ENCODE measurements at places on chromosomes 6 and 20.

DNA sequence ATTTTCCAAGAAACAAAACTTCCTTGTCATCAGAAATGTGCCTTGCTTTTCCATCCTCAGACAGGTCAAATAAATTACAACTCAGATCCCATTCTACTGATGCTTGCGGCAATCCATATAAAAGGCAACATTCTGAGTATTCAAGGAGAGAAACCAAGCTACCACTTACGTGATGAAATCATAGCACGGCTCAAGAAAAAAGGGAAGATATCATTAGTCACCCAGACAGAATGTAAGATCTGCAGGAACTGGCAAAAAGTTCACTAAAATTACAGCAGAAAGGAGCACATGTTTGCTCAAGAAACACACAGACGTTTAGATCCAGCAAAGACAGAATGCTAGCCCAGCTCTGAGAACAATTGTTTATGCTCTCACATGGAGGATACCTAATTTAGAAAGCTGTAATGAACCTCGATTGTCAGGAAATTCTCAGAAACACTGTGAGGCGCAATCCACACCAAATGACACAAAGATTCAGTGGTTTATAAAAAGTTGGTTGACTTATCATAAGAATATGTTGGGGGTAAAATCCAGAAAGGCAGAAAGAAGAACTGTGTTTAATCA lies 304.2 kb downstream of the ADGRG6 start:
- DNase-seq, result no peak

- no peak for DNase-seq
Observed at GRCh38 chr20:57451431-57451794, 60.2 kb downstream of the RBM38 start.

DNA sequence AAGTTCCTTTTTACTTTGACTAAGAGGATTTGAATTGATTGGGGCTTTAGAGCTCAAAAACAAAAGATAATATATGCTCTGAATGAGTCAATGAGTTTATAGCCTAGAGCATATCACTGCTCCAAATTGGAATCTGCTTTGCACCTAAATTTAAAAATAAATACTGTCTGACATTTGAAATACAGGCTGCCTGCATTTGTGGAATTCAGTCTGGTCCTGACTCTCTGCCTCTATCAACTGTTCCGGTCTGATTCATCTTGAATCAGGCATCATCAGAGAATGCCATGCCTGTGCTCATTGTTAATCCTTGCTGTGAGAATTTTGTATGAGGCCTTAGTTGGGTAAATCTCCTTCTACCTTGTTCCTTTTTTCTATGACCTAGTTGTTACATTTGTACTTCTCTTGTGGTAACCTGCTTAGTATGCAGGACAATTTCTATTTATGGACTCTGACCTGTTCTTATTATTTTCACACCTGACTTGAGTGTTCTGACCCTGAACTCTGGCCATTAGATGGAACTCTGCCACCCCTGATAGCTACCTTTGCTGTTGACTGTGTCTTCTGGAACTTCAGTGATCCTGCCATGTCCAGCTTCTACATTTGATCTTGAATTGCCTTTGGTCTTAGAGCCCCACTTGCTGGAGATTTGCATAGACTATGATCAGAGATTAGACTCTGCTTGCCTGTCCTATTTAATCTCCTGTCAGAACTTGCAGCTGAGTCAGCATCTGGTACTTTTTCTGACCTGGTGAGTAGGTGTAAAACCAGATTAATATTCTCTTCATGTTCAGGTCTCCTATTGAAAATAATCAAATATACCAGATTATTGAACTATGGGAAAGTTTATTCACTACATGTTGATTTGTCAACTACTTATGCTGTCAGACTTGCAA lies 442.7 kb upstream of the HS3ST5 start:
- DNase-seq, result no peak

- no peak for DNase-seq
Observed at GRCh38 chr6:133626096-133626666, 262.7 kb upstream of the TCF21 start.

DNA sequence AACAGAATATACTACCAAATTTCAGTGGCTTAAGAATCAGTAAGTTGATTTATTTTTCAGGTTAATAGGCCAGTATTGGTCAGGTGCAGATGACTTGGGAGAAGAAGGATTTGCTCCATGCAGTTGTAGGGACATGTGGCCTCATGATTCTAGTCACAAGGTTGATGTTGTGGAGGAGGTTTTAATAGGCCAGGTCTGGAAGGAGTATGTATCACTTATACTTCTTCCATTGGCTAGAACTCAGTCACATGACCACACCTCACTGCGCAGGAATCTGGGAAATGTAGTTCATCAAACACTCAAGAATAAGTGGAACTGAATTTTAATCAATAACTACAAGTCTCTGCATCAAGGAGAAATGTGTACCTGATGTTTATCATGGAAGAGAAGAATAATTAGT lies 281.5 kb upstream of the QKI start:
- DNase-seq, result no peak

DNA sequence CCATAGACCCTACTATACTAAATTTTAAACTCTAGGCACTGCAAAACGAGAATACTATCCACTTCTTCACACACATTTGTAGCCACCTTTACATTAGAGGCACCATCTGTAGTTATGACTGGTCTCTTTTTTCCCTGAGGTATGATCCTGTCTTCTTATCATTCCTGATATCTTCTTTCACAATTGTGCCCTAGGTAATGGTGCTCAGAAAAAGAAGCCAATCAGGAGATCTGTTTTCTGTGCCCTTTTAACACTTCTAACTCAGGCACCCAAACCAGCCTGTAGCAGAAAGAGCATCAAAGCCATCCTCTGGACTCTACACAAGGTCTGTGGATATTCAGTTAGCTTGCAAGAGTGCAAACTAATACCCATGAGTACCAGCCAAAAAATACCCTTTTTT lies 149.7 kb upstream of the SGK1 start:
- DNase-seq, result no peak

DNA sequence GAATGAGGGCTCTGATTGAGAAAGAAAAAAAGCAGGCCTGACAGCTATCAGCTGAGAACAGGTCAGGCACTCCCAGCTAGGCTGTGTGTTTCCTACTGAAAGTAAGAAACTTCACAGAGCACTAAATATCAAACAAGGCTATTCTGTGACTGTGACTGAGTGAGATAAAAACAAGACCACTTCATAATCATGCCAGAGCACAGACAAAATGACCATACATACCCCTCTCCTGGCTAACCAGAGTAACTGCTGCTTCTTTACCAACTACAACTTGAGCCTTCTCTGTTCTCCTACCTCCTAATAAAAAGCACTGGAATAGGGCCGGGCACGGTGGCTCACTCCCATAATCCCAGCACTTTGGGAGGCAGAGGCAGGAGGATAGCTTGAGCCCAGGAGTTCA lies 6.8 kb upstream of the BTN1A1 start:
- DNase-seq, result no peak

- no peak for DNase-seq
Observed at GRCh38 chr6:106666282-106667021, 37.1 kb downstream of the QRSL1 start.

GRCh38 chr6:27775796-27776184 lies 136.4 kb downstream of the OR2B2 start:
- DNase-seq, result no peak

DNA sequence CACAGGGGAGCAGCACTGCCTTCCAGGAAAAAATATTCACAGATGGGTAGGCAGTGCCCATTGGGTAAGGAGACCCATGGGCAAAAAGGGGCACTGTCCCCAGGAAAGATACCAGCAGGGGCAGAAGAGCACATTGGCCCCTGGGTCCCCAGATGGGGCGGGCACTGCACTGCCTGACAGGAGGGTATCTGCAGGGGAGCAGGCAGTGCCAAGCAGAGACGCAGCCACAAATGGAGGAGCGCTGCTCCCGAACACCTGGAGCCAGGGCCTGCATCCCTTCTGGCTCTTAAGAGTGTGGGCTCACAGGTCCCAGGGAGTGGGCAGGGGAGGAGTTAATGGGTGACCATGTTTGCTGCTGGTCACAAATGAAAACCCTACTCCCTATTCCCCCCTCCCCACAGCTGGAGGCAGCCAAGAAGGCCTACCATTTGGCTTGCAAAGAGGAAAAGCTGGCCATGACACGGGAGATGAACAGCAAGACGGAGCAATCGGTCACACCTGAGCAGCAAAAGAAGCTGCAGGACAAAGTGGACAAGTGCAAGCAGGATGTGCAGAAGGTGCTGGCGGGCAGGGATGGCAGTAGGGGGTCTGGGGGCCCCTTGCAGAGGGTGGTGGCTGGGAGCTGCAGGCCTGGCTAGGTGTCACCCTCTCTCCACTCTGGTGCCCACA lies 27.0 kb downstream of the SPDEF start:
- DNase-seq, result no peak

- no peak for DNase-seq
Observed at GRCh38 chr20:36541768-36542488, 609 bp downstream of the MYL9 start.

DNA sequence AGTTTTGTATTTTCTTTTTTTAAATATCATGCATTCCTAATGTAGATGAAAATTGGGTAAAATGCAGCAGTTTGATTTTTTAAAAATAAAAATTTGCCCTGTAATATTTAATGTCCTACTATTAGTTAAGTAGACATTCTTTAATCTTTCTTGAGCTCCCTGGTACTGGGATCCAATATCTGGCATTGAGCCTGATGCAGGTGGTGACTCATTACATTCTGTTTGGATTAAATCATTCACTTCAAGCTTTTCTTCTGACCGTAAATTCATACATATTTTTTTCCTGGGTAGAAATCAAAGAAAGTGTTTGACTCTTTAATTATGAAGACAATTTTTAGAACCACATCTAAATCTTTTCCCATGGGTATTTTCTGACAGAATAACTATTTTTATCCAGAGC lies 768.8 kb upstream of the SLC35B3 start:
- peak; percentile 80 for DNase-seq

Measured in astrocyte of the cerebellum (primary cell).